ENCODE measurements at places on chromosomes 6 and 20.

DNA sequence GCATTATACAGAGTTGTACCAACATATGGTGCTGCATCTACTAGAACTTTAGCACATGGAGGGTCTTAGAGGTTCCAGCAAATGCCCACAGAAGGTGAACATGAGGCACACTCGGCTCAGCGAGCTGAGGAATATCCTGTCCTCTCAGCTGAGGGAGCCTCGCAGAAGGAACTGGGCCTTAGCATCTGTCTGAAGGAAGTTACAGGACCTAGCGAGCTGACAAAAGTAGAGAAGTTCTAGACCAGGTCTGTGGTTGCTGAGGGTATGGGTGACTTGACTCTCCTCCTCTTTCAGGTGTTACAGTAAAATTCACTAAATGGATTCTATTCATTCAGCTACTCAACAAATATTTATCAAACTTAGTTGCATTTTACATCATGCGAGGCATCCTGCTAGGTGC is 157.2 kb downstream of the ZDHHC14 start:
- no peak for DNase-seq

GRCh38 chr6:30396833-30397479 is 52.0 kb downstream of the RPP21 start:
- DNase-seq, result peak; percentile 73

- DNase-seq, result no peak
Measured at GRCh38 chr20:23007886-23008655, 27.0 kb upstream of the SSTR4 start.

DNA sequence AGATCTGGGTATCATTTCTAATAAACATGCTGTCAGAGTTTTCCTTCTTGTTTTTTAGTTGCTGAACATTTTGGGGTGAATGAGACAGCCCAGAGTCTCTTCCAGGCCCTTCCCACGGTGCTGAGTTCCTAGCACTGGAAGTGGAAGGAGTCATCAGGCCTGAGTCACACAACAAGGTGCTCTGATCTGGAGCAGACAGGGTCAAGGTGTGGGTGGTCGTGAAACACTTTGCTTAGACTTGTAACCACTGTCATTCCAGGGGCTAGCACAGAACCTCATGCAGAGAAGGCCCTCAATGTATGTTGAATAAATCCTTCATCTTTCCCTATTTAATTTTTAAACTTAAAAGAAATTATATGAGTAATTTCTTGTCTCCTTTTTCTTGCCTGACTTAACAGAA is 60.6 kb downstream of the TXLNB start:
- no peak for DNase-seq

GRCh38 chr20:37077009-37077408 is 18.8 kb downstream of the RBL1 start:
- no peak for DNase-seq

- no peak for DNase-seq
Measured at GRCh38 chr20:45810191-45810970, 2.1 kb upstream of the UBE2C start.

DNA sequence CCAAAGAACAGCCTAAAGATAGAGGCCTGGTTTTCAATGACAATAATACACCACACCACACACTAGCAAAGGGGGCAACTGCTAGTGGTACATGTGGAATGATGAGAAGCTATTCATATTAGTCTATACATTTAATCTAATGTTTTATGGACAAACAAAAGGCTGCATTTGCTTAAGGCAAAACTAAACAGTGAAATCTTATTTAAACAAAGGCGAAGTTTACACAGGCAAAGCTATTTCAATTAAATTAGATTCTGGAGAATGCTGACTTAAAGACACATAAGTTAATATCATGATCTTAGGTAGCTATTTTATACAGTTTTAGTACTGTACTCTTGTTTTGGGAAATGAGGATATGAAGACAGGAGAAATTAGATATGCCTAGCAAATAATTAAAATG is 53.9 kb upstream of the SIM1 start:
- no peak for DNase-seq

- DNase-seq, result no peak
Measured at GRCh38 chr6:142883011-142883410, 62.0 kb downstream of the HIVEP2 start.

DNA sequence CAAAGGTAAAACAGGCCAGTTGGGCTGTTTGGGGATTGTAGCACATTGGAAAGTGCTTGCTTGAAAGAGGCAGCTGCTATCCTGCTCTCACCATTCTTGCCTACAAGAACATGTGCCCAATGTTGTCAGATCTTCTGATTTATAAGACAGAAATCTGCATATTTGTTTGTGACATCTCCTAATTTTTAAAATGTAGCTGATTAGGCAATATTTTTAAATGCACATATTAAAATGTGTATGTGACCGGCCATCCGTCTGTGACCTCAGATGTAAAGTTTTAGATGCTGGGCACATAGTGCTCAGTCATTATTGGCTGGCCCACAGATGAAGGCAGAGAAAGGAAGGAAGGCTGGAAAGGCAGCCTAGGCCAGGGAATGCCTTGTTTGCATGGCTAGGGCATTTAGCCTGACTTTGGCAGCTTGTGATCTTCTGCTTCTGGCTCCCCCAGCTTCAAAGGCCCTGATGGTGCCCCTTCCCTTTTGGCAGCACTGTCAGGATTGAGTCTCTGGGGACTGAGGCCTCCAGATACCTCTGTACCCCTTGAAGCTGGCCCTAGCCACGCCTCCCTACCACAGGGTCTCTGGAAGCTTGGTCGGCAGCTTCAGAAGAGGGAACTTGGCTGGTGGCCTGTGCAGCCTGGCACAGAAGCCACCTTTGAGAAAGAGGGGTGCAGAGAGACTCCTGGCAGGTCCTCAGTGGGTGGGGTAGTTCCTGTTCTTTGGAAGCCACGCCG is 6.4 kb downstream of the SNPH start:
- DNase-seq, result no peak

DNA sequence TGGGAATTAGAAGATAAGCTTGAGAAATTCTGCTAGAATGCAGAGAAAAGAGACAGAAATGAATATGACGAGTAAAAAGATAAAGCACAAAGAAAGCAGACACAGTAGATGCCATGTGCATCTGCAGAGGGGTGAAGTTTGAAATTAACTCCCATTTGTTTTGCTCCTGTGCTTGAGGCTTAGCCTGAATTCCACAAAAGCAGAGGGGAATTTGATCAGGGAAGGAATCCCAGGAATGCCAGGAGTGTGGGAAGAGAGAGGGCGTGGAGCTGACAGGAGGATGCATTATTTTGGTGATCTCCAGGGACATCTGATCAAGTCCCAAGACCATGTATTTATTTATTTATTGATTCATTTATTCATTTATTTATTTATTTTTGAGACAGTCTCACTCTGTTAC is 55.6 kb downstream of the SLC22A1 start:
- DNase-seq, result no peak

DNA sequence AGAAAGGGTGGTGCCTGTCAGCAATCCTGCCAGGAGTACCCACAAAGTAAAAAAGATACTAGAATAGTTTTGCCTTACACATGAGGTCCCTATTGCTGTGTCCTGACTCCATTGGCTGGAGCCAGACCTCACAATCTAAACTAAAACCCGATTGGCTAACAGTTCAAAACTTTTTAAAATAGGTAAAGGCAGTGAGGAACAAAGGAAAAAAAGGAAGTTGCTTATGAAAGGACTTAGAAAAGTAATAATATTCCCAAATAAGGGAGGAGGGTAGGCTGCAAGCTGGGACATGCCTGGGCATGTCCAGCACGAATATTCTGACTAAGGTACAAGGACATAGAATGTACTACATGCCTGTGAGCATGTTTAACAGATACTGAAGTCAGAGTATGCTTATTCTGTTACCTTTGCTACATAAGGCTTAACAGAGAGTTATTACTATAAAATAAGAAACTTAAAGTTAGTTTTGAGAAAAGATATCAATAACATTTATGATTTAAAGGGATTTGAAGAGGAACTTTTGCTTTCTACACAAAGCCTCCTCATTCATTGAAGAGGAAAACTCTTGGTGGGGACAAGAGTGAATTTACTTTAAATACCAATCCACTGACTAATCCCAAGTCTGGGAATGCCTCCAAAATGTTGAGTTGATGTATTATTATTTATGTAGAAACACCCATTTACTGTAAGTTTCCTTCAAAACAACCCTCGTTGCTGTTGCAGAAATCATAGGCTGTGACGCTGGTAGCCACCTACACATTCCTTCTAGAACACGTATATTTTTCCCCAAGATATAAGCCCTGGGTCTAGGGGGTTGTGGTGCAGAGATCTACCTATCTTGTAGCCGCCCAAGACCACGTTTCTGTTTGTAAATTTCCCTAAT is 8.2 kb upstream of the MTHFD1L start:
- peak; percentile 20 for DNase-seq

- no peak for DNase-seq
Measured at GRCh38 chr20:21503345-21503744, 10.5 kb downstream of the NKX2-2 start.

- DNase-seq, result peak; percentile 26
Measured at GRCh38 chr20:47263465-47264084, 92.9 kb downstream of the ZMYND8 start.

- no peak for DNase-seq
Measured at GRCh38 chr20:42254673-42255072, 636.5 kb upstream of the CHD6 start.

- no peak for DNase-seq
Measured at GRCh38 chr6:125826695-125827463, 36.1 kb downstream of the NCOA7 start.

DNA sequence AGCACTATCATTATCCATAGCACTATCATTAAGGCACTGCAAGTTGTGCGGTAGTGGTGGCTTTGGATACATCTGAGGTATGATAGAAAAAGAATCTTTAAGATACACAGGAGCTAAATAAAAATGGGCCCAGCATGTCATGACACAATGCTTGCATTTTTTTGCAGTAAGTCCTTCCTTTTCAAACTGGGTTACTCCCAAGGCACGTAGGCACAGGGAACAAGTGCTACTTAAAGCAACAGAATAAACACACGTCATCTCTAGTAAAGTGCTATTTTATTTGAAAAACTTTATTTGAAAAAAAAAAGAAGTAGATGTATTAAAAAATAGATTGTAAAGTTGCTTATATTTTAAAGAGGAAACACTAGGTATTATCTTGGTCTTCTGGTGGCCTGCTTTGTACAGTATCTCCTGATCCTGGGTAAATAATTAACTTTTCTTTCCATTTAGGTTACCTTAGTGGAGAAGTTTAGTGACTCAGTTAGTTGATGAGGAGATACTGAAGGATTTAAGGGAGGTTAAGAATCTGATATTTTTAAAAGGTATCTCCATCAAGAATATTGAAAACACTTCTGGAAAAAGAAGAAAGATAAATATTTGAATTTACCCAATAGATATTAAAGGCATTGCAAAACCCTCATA is 129.6 kb downstream of the EDN1 start:
- no peak for DNase-seq

DNA sequence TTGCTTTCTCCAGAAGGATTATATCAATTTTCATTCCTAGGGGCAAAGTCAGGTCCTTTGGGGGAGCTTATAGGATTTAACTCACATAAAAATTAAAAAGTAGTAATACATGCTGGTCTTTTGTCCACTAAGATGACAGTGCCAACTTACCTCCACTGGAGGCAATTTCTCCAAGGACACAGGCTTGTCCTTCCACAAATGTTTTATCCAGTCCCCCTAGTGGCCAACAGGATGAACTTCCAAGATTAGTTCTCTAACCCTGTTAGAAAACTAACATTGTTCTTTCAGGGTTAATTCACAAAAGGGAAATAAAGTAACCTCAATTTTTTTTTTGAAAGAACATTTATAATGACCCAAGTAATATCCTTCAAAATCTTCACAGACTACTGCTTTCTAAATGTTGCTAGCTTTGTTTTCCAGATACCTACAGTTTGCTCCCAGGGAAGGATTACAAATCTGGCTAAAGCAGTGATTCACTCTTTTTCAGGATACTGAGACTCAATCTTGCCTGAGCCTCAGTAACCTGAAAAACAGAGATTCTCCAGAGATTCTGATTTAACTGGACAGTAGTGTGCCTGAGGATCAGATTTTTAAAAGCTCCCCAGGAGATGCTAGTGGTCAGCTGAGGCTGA is 31.7 kb upstream of the UBR2 start:
- peak; percentile 70 for DNase-seq

DNA sequence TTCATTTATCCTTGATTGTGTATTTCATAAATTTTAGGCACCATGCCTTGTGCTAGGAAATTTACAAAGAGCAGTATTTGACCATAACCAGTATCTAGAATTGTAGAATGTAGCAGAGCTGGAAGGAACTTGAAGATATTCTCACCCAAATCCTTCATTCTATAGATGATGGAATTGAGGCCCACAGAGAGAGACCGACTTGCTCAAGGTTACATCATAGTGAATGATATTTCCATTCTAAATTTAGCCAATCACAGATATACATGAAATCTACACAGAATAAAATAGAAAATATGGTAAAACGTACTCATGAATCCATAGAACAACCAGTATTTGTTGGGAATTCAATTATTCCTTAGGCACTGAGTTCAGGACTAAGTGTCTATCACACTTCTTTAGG is 10.9 kb upstream of the SGK1 start:
- no peak for DNase-seq

DNA sequence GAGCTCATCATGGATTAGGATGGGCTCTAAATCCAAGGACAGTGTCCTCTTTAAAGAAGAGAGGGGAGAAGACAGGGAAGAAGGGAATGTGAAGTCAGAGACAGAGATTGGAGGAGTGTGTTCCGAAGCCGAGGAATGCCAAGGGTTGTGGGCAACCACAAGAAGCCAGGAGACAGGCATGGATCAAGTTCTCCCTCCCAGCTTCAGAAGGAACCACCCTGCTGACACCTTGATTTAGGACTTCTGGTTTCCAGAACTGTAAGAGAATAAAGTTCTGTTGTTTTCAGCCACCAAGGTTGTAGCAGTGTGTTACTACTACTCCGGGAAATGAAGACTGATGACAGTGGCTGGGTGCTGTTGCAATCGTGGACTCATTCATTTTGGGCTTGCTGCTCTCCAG is 120.1 kb downstream of the RPS12 start:
- DNase-seq, result no peak

DNA sequence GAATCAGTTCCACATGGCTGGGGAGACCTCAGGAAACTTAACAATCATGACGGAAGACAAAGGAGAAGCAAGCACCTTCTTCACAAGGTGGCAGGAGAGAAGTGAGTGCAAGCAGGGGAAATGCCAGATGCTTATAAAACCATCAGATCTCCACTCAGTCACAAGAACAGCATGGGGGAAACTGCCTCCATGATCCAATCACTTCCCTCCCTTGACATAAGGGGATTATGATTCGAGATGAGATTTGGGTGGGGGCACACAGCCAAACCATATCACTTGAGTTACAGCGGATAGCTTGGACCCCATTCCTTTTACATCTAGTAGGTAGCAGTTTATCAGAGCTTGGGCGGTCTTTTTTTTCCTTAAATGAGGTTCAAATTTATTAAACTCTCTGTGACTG is 19.1 kb downstream of the AFDN start:
- no peak for DNase-seq

- no peak for DNase-seq
Measured at GRCh38 chr20:45461225-45461624, 8.3 kb upstream of the WFDC2 start.
